ENCODE measurements at places on chromosomes 7 and 10. TPM values are rescaled to one million over a fixed set of nuclear protein-coding genes. Genes with fewer than 3 reads are reported as not detected.

The NPSR1 gene
- not detected for total RNA-seq

The ANKRD1 gene
- total RNA-seq, result 0.18 TPM

The SPDYE6 gene
- not detected for total RNA-seq

The ZNF853 gene
- 0.57 TPM for total RNA-seq
